ENCODE measurements at places on chromosomes 16 and 17.

DNA sequence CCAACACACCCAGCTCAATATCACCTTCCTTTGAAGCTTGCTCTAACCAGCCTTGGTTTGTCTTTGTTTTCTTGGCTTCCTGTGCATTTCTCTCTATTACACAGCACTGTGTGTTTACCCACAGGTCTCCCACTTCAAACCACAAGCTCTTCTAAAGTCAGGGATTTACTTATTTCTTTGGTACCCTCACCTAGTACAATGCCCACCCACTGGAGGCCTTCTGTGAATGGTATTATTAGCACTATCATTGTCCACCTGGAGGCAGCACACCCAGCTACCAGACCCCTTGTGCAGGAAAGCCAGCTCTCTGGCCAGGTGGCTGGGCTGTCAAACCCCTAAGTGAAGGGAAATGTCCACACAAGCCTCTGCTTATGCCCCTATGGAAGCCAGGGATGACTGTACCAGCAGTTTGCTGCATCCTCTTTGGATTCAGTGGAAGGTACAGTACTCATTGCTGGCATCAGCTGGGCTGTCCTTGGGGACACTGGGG is 9.4 kb upstream of the TOP2A start:
- no peak for DNase-seq
- H3K27me3 ChIP-seq: no peaks in the 10 kb centered on the region
- H3K27ac ChIP-seq: no peak overlapping the region
- H3K4me1 ChIP-seq: peaks cover 30% of the 10 kb centered on the region

DNA sequence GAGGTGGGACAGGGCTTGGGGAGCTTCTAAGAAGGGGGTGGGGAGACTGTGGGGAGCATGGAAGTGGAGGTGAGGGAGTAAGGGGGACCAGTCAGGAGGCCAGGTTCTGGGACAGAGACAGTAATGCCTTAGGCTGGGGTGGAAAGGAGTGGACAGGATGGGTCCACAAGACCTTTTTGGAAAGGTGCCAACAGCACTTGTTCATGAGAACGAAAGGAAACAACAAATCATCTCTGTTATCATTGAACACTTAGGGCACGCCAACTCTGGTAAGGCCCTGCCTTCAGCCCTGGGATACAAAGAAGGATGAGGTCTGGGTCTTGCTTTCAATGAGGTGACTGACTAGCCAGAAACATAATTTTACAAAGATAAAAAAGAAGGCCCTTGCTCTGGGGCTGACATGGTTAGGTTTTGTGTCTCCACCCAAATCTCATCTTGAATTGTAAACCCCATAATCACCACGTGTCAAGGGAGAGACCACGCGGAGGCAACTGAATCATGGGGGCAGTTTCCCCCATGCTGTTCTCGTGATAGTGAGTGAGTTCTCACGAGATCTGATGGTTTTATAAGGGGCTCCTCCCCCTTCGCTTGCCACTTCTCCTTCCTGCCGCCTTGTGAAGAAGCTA is 113.8 kb downstream of the SLC39A11 start:
- DNase-seq: no peak
- H3K27ac ChIP-seq: no peak overlapping the region
- H3K36me3 ChIP-seq: peaks cover 4% of the 10 kb centered on the region
- H3K27me3 ChIP-seq: no peaks in the 10 kb centered on the region
- H3K4me3 ChIP-seq: no peak overlapping the region
- peaks cover 30% of the 10 kb centered on the region for H3K4me1 ChIP-seq

DNA sequence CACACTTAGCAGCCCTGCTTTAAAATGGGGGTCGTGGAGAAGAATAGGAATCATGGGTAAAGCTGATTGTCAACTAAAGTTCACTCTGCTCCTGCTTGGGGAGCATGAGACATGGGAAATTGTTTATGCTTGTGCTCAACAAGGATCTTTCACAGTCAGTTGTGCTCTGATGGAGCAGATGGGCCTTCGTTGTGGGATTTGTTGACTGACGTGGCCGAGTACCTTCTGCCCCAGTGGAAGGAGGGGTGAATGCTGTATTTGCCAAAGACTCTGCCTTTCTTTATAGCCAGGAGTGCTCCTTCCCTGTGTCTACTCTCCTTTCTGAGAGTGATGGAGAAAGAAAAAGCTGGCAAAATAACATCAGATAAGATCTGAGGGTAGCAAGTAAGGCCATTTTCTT is 11.4 kb downstream of the ARSG start:
- no peak overlapping the region for H3K27ac ChIP-seq
- no peak for DNase-seq
- peaks cover 16% of the 10 kb centered on the region for H3K4me1 ChIP-seq
- H3K27me3 ChIP-seq: no peaks in the 10 kb centered on the region
- H3K36me3 ChIP-seq: peaks cover 2% of the 10 kb centered on the region
- H3K4me3 ChIP-seq: no peak overlapping the region

DNA sequence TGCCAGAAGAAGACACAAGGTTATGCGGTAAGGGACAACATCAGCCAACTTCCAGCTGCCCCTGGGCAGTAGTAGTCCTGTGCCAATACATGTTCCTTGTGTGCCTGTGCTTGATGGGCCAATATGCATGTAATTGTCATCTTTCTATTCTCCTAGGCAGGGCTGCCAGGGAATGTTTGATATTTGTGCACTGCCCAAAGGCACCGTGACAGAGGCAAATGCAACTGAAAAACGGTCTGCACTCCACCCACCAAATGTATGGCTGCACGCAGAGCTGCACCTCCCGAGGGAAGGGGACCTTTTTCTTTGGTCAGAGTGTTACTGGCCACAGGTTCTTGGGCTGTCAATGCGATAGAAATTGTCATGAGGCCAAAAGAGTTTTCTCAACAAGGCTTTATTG is 207.1 kb downstream of the LGALS9B start:
- no peak overlapping the region for H3K27ac ChIP-seq
- no peak overlapping the region for H3K4me3 ChIP-seq
- DNase-seq: no peak
- no peaks in the 10 kb centered on the region for H3K27me3 ChIP-seq
- peaks cover 25% of the 10 kb centered on the region for H3K4me1 ChIP-seq
